ENCODE measurements at places on chromosomes 5 and 9. TPM values are rescaled to one million over a fixed set of nuclear protein-coding genes. Genes with fewer than 3 reads are reported as not detected.

Gene ADAM19
- total RNA-seq, result 5.0 TPM

Gene LCN15
- total RNA-seq, result 1.6 TPM

Gene PDE8B
- not detected for total RNA-seq

Gene OR1J1
- not detected for total RNA-seq

Gene TMEM252
- not detected for total RNA-seq

Gene CERCAM
- total RNA-seq, result 19.5 TPM

Gene ROR2
- total RNA-seq, result not detected

Gene TAF11L5
- not detected for total RNA-seq

Gene SCGB3A2
- not detected for total RNA-seq

Gene LCP2
- total RNA-seq, result 9.4 TPM

Gene FOXI1
- not detected for total RNA-seq

Gene GFRA3
- total RNA-seq, result not detected

Gene PKN3
- 29.7 TPM for total RNA-seq

Gene PLCXD3
- 0.27 TPM for total RNA-seq

Gene ANXA2R
- total RNA-seq, result 8.1 TPM

Gene CA9
- not detected for total RNA-seq

Gene CYSRT1
- 0.20 TPM for total RNA-seq

Gene CCDC152
- 0.20 TPM for total RNA-seq

Gene PNPLA7
- total RNA-seq, result 0.34 TPM

Gene SMIM33
- not detected for total RNA-seq

Gene LCN1
- not detected for total RNA-seq

Gene FBXO10
- total RNA-seq, result 8.7 TPM

Gene NPR3
- 0.05 TPM for total RNA-seq

Gene FOXD4
- not detected for total RNA-seq

Gene NR6A1
- total RNA-seq, result 0.54 TPM

Gene PCDHGA3
- 0.49 TPM for total RNA-seq

Gene CNTFR
- not detected for total RNA-seq

Gene S100Z
- not detected for total RNA-seq

Gene ANKDD1B
- not detected for total RNA-seq

Gene ERAP2
- total RNA-seq, result 7.0 TPM

Gene PCDHGB4
- 4.2 TPM for total RNA-seq

Gene TLR4
- total RNA-seq, result 147 TPM

Gene CYLC2
- not detected for total RNA-seq

All from mammary microvascular endothelial cell (primary cell).